ENCODE measurements at places on chromosomes 11 and 22.

DNA sequence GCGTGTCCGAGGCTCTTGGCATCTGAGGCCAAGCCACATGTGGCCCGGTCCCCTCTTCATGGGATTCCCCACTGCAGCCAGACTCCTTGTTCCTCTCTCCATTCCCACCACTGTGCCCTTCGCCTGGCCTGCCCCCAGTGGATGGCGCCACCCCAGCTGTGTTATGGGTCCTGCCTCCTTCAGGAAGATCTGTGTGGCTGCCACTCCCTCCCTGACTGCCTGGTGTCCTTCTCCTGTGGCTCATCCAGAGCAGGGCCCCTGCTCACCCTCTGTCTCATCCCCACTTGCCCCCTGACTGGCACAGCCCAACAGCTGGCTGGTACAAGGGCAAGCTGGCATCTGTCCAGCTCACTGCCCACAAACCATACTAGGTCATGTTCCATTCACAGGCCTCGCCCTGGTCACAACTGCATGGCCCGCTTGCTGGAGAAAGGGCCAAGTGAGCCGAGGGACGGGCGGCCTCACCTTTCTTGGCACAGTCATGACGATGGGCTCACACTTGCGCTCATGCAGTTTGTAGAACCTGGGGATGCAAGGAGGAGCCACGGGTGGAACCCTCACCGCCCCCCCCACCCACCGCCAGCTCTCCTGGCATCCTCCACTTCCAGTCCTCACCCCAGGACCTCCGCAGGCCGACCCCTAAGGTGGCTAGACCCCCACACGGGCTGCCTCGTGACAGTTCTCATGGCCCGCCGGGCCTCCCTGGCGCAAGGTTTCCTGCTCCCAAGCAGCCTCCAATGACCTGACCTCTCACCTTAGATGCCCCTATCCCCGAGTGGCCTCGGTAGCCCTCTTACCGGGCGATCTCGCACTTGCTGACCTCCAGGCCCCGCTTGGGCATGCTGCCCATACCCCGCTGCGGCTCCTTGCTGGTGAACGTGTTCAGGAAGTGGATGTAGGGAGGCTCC is 2.1 kb upstream of the PTPRCAP start:
- DNase-seq: no peak

DNA sequence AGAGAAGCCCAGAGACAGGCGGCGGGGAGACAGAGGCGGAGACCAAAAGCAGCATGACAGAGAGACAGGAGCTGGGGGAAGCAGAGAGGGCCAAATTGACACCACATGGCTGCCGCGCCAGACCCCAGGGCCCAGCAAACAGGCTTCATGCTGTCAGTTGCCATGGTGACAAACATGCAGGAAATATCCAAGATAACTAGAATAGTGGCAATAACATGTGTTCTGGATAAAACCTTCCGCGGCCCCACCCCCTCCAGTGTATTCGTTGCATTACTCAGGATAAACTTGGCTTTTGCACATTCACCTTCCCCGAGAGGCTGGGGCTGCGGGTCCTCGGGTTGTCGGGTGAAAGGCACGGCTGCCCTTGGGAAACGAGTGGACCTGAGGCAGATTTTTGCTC is 49.9 kb upstream of the CDON start:
- peak; percentile 69 for DNase-seq

- peak; percentile 72 for DNase-seq
These were observed 16.2 kb downstream of the ARVCF start for GRCh38 chr22:20000246-20001081.

GRCh38 chr11:70935006-70935768 is 317.2 kb downstream of the SHANK2 start:
- no peak for DNase-seq

DNA sequence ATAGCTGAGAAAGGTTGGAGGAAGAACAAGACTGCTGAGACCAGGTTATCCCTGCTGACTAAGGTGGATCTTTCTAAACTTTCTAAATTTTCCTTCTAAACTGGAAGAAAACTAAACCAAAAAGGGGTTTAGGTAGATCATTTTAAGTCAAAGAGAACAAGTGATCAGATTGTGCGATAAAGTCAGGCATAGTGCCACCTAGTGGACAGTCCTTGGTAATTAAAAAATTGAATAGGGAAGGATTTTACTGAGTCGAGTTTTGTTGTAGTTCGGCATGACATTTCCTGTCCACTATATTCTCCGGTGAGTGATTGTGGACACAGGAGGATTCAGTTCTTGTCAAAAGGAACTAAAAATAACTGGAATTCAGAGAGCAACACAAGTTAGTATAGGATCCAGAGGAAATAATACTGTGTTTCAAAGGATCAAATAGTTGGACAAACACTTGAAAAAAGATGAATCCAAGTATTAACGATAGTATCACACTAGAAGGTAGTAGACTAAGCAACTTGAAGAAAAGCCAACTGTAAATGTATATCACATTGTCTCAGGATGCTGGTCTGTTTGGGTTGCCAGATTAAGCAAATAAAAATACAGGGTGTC is 1236.4 kb downstream of the FAM181B start:
- DNase-seq: no peak

Measured in right cardiac atrium (tissue), 5 donors.